ENCODE measurements at places on chromosomes 7 and 10.
A peak's percentile ranks its signal among the peaks of the same experiment; 100 is the strongest.

DNA sequence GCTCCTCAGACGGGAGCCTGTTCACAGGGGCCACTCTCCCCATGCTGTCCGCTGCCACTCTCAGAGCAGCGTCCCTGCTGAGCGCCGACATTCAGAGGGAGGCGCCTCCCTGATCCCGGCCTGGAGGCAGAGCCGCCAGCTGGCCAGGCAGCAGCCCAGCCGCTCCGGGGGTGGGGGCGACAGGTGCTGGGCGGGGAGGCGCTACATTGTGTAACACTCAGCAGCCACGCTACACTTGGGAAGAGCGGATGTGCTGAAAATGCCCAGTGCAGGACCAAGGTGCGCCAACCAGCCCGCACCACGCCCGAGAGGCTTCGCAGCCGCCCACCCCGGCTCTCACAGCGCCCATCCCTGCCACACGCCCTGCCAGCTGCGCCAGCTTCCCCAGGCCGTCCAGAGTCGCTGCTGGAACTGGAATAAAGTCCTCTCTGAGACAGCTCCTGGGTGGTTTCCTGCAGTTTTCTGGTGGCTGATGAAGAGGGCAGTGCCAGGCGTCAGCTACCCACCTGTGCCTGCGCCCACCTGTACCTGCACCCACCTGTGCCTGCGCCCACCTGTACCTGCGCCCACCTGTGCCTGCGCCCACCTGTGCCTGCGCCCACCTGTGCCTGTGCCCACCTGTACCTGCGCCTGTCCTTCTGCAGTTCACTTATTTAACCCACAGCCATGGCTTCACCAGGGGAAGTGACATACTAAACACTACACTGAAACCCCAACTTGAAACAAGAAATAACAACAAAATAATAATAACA is 25.7 kb downstream of the STK32C start:
- no peak for DNase-seq

GRCh38 chr7:1666317-1666822 is 3.7 kb upstream of the ELFN1 start:
- peak; percentile 4 for DNase-seq

DNA sequence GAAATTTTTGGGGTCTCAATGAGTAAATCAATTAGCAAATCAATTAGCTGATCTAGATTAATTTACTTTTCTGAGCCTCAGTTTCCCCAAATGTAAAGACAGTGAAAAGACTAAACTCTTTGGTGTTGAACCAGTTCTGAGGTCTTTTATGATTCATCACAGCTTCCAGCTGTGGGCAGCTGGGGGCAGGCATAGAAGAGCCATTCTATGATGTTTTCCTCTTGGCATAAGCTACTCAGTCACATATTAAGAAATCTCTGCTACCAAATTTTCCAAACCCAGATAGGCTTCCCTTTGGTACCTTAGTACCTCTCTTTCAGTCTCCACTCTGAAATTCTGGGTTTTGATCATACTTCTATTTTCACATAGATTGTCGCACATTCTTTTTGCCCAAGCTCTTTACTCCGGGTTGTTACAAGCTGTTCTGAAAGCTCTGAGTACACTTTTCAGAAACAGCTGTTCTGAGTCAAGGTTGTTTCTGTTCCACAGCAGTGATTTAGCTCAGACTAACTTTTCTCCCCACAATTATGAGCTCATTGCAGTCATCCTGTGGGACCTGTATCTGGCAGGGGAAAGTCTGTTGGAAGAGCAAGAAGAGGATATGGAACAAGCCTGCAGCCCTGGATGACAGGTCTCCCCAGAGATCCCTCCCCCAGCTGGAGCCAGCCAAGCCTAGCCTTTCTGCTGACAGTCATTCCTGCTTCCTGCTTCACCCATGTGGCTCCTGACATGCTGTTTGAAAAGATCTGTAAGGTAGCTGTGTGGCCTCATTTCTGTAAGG is 599.6 kb upstream of the GHITM start:
- DNase-seq = no peak

- no peak for DNase-seq
Measured at GRCh38 chr10:46026106-46026505, 4.3 kb downstream of the NCOA4 start.

DNA sequence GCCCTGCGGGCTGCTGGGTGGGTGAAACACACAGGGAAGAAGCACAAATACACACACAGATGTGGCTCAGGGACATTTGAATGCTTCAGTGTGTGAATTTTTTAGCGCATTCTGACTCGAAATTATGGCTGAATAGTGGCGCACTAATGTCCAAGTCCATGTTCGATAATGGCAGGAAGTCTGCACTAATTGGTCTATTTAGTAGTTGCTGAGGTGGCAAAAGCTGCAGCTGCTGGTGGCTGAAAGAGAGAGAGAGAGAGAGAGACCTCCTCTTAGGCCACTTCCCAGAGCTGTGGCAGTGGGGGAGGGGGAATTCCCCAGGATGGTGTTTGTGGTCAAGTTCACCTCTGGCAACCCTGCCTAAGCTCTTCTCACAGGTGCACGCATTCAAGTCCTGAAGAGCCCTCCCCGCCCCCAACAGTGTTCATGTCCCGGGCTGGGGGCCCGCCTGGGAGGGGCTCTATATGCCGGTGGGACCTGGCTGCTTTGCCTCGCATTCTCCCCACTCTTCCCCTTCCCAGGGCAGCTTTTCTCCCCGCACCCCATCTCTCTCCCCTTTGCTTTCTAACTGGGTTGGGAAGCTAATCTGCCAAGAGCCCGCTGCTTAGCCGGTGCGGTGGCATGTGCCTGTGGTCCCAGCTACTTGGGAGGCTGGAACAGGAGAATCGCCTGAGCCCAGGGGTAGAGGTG is 6.0 kb upstream of the MNX1 start:
- DNase-seq = no peak

GRCh38 chr7:117479225-117480054 is at the start of gene CFTR:
Gene CFTR, plus strand, starts transcription at chr7:117480025. Its CDS starts 70 bp downstream, at chr7:117480095.
- DNase-seq = no peak

- DNase-seq = no peak
Measured at GRCh38 chr10:131514454-131514853, 202.9 kb upstream of the TCERG1L start.

DNA sequence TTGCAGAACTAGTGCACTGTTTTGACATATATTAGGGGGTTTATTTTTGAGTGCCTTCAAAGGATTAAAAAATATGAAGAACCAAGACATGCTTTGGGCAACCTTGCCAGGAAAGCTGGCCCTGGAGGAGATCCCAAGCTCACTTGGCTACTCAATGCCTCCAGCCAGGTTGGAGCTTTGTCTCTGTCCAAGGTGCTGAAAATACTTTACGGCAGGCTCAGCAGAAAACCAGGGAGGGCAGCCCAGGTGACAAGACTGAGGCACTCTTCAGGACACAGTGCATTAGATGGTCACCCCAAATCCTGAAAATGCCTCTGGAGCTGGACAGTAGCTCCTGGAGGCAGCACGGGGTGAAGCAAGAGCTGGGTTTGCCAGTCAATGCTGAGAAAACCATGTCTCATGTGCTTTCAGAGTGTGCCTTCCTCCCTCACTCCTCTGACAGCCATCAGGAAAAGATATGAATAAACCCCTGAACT is 5.8 kb upstream of the KCNH2 start:
- DNase-seq = peak; percentile 29

DNA sequence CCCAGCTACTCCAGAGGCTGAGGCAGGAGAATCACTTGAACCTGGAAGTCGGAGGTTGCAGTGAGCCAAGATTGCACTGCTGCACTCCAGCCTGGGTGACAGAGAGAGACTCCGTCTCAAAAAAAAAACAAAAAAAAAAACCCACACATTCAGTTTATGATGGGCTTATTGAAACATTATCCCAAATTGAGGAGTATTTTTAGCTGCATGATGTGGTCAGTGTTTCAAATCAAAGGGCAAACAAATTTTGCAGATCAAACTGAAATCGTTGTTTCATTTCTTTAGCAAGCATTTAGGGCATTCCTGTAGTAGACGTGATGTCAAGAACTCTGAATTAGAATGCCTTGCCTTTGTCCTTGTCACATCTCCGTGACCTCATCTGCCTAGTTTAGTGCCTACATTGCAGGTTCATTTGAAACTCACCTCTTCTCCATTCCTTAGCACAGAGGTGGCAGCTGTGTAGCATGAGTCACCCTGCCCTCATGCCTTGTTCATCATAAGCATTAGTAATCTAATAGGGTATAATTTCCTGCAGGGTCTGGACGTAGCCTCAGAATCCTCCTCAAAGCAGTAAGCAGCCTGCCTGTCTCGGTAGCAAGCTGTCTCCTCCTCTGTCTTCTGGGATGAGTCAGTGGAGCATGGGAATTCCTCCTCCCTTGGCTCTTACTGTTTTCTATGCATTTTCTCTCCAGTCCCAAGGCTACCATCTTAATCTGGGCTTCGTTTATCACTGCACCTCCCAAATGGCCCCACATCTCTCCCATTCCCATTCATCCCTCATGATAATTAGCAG is 73.8 kb downstream of the CUL1 start:
- no peak for DNase-seq

GRCh38 chr10:66349726-66350125 is 576.1 kb upstream of the LRRTM3 start:
- DNase-seq = no peak

DNA sequence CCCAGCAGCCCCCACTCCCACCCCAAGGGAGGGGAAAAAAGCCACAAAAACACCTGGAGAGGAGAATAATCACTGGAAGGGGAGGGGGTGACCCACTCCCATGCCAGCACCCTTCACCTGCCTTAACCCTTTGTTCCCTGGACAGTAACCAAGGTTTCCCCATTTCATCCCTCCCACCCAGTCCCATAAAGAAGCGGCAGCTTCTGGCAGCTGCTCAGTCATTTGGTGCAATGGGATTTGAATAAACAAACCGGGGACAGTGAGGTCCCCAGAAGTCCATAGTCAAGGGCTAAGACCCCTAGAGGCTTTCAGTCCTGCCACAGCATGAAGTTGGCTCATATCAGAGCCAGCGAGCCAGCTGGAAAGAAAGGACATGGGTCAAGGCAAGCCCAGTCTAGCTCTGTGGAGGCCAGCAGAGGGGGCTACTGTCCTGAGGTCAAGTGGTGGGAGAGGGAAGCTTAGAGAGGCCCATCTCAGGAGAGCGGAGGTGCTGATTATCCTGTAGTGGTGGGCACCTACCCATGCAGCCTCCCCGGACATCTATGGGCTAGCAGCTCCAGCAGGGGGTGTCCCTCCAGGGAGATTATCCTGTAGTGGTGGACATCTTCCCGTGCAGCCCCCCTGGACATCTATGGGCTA is 58.9 kb upstream of the LBX1 start:
- no peak for DNase-seq

DNA sequence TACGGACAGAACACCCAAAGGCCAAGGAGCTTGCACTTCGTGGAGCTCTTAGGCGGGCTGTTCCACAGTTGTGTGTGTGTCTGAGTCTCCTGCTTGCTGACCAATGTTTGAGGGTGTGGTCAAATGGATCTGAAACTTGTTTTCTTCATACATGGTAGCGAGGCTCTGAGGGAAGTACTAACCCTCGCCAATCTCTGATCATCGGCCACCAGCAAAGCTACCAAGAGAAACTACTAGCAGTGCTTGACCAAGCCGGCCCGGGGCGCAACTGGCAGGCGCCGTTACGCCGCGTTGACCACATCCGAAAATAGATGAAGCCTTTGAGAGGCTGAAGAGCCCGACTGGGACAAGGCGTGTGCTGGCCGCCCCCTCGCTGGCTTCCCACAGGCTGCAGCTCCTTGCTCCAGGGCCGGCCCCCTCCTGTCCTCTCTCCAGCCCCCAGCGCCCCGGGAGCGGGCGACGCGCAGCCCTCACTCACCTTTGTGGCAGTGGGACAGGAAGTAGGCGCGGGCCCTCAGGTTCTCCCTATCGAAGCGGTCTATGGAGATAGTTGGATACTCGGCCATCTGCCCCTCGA is 384 bp downstream of the DCLRE1C start:
- no peak for DNase-seq

GRCh38 chr7:46786221-46786954 is 795.5 kb downstream of the TNS3 start:
- no peak for DNase-seq

GRCh38 chr7:128835790-128836641 is 5.8 kb downstream of the FLNC start:
- DNase-seq = no peak

DNA sequence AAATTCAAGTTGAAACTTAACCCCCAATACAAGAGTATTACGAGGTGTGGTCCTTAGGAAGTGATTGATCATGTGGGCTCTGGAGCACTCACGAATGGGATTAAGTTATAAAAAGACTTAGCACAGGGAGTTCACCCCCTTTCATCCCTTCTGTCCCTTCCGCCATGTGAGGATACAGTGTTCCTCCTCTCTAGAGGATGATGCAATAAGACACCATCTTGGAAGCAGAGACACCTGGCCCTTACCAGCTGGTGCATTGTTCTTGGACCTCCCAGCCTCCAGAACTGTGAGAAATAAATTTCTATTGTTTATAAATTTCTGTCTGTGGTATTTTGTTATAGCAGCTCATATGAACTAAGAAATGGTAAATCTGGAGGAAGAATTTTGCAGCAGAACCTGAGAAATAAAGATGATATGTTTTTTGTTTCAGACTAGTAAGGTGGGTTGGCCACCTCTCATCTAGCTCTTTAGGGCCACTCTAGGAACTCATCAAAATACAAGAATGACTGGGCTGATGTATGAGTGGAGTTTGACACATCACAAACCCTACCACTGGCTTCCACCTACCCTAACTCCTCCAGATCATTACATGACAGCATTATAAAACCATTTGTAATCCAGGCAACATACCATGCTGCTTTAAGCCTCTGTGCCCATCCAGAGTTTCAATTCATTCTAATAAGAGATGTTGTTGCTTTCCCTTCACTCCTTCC is 22.4 kb downstream of the SLC26A5 start:
- no peak for DNase-seq

DNA sequence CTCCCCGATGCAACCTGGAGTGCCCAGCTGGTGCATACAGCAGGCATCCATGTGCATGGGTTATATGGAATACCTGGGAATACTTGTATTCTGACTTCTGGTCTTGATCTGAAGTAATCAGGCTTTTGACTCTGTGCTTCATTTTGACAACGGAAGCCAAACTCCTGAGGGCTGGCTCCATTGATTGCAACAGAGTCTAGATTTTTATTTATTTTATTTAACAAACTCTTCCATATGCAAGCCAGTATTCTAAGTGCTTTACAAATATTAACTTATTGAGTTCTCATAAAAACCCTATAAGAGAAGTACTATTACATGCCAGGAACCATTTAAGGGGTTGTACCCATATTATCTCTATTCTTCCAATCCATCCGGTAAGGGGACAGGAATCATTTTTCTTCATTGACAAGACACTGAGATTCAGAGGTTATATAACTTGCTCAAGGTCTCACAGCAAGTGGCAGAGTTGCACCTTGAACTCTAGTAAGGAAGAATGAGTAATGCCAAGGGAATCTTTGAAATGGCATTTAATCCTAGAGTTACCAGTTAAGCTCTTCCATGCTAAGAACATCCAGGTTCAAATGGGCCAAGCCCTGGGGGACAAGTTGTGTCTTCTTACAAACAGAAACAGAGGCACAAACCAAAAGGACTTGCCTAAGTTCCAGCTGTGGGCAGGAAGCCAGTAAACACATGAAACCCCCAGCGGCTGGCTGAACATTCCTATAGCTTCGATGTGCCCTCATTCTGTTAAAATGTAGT is 241.0 kb downstream of the WDR11 start:
- no peak for DNase-seq

- no peak for DNase-seq
Measured at GRCh38 chr10:12907656-12908055, 93.9 kb downstream of the CCDC3 start.

Data from T-helper 2 cell (primary cell).